ENCODE measurements at places on chromosomes 16 and 17.
A peak's percentile ranks its signal among the peaks of the same experiment; 100 is the strongest.

DNA sequence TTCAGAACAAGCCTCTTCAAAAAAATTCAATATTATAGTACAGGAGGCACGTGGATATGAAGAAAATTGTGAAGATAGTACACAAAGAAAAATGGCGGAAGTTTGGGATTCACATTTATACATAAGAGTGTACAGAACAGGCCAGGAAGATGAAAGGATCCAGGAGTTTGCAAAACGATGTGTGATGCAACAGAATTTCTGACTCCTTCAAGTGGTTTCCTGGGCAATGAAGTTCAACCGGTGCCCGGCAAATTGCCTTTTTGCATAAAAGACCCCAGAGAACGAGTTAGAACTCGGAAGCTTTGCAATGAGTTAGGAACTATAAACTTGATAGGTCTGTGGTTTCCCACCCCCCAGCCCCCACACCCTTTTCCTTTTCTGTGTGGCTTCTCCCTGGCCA, 189.1 kb downstream of the SALL1 start:
- DNase-seq = no peak

- no peak for DNase-seq
These were observed 37.0 kb downstream of the NPLOC4 start for GRCh38 chr17:81599719-81600486.

GRCh38 chr16:55508271-55508921, 476 bp upstream of the LPCAT2 start:
- DNase-seq = no peak

DNA sequence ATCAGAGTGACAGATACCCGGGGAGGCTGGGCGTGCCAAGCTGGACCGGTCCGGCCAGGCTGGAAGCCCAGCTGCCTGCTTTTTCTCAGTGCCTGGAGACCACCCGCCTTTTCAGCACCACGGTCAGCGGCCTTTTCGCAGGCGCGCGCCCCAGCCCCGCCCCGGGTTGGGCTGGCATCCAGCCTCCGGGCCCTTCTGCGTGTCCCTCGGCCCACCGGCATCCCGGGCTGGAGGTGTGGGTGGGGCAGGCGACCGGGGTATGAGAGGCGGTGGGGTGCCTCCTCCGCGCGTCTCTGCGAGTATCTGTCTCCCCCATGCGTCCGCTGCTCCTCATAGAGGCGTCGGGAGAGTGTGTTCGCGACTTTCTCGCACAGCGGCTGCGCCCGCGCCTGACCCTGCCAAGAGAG, 102.5 kb downstream of the MRM1 start:
- DNase-seq = peak; percentile 19

DNA sequence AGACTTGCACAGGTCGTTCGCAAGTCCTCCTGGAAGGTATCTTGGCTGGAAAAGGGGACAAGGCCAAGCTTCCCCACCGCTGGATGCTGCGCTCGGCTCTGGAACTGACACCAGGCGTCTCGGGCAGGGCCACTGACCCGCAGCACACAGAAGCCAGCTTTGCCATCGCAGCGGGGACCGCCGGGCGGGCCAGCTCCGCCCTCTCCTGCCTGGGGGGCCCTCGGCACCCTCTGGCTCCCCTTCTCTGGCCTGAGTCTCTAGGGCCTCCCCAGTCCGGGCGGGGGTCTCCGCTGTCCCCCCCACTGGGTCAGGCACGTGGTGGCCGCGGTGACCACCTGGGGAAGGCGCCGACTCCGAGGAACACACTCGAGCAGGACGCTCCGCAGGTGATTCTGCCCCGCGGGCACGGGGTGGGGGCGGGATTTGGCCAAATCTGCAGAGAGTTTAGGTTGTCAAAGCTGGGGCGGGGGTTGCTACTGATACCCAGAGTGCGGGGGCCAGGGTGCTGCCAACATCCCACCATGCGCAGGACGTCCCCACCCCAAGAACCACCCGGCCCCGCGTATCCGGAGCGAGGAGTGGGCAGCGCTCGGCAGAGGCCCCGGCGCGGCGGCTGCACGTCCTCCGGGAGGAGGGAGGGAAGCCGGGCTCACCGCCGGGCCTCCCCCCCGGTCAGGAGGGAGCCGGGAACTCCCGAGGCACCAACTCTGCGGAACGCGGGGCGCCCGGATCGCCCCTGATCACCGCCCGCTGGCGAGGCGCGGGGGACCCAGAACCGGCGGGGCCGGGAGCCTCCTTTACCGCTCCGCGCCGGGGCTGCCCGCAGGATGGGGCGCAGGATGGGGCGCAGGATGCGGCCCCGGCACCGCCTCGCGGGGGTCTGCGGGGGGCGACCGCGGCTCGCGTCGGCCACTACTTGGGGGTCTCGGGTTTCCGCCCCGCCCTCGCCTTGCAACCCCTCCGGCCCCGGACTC, 744 bp upstream of the METRNL start:
- DNase-seq = no peak

DNA sequence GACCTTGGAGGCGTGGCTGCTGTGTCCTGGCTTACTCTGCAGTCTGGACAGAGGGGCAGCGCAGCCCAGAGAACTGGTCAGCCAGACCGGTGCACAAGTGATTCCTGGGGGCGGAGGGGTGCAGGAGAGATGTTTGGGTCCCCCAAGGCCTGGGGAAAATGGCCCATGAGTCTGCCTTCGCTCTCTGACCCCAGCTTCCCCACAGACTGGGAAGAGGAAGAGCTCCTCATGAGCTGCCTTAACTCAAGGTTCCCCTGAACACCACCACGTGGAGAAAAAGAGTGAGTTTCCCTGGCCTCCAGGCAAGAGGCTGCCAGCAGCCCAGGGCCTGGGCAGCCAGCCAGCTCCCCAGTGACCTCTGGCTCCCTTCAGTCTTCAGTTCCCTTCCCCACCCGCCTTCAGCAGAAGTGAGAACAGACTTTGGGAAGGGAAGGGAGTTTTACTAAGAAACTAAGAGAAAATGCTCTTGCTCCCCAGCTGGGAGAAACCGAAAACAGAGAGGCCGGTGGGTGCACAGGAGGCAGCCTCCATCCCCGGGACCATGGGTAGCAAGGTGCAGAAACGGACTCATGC, 2.0 kb upstream of the C17orf99 start:
- DNase-seq = no peak

DNA sequence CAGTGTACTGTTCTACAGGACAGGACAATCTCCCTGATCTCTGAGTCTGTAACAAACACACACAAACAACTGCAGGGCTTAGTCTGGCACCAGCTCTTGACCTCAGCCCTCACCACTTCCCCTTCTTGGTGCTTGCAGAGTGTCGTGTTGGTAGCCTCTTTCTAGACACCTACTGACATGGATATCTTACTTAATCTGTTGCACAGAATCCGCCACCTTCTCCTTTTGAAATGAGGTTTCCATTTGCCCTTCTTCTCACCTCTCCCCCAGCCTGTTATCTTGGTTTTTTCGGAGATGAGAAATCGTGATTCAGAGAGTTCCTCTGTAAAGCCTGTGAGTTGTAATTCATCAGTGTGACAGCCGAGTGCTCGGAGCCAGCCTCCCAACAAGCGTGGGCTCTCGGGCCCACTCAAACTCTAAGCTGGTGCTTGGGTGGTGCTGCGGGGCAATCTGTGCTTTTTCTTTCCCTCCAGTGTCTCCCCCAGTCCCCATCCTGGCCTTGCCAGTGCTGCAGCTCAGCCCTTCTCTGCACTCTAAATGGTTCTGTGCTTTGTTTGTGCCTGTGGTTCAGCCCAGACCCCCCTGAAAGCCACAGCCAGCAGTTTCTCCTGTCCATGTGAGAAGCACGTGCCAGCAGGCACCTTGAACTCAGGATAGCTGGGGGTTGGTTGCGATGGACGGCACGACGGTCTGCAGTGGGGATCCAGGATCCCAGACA, 28.1 kb downstream of the KIAA0513 start:
- DNase-seq = peak; percentile 44

DNA sequence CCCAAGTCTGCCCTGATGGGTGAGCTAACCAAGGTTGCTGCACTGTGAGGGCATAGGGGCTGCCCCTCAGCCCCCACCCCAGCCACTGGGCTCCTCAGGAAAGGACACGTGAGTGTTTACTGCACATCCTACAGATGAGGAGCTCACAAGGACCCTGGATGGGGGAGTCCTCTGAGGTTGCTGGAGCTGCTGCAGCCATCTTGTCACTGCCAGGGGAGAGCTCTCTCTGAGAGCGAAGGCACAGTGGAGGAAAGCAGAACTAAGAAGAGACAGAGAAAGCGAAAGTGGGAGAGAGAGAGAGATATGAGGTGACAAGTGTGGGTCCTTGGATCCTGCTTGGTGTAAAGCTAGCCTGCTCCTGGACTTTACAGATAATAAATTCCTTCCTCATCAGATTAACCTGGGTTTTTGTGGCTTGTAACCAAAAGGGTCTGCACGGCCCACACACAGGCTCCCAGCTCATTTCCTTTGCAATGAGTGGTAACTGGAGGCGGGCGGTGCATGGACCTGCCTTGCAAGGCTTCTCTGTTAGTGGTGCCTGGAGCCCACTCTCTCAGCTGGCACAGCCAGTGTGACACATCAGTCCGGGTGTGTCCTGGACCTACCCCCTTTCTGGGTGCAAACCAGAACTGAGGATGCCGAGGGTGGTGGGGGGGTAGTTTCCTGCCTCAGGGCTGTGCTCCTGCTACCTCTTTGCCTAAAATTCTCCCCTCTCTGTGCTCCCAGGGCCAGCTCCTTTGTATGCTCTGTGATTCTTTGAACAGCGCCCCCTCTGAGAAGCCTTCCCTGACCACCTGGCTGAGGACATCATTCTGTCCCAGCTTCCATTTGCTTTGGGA, 14.2 kb downstream of the SNX20 start:
- DNase-seq = no peak

DNA sequence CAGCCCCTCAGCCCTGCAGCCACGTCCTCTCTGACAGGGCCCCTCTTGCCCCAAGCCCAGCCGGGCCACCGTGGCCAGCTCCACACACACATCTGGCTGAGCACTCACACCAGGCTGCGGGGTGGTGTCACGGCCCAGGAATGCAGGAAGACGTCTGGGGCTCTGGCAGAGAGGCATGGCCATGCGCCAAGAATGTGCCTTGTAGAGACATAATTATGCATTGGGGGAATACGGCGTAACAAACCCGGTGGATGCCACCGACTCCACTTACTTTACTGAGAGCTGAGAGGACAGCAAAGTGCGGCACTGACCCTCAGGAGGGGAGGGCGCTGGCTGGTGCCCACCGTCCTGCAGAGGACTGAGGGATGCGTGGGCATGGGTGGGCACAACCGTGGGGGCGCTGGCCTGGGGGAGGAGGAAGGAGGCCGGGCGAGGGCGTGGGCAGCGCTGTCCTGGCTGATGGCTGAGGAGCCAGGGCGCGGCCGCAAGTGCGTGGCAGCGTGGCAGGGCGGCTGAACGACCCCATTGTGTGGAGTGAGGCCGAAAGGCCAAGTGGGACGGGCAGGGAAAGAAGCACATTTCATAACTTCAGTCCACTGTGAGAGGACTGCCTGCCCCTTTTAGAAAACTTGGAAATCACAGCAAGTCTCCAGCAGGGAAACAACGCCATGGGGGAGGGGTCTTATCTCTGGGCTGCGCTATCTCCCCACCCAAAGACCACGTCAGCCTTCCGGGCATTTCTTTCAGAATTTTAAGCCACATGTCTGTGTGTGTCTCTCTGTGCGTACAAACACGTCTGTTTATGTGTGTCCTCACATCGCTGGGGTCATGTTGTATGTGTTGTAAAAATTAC, 30.6 kb downstream of the METRNL start:
- no peak for DNase-seq

DNA sequence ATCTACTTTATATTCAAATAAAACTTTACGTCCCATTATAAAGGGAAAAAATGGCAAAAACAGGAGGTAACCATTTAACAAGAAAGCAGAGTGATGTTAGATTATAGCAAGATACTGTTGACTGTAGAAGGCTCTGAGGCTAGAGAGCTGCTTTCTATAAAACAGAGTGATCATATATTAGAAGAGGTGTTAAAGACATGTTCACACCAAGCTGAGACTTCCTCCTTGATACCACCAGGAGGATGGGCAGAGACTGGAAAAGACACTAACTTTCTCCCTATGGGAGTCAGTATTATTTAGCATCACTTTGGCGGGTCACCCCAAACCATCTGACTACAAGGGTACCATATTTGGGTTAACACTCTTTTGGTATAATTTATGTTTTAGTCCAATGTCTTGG, 687 bp upstream of the CIITA start:
- DNase-seq = no peak

DNA sequence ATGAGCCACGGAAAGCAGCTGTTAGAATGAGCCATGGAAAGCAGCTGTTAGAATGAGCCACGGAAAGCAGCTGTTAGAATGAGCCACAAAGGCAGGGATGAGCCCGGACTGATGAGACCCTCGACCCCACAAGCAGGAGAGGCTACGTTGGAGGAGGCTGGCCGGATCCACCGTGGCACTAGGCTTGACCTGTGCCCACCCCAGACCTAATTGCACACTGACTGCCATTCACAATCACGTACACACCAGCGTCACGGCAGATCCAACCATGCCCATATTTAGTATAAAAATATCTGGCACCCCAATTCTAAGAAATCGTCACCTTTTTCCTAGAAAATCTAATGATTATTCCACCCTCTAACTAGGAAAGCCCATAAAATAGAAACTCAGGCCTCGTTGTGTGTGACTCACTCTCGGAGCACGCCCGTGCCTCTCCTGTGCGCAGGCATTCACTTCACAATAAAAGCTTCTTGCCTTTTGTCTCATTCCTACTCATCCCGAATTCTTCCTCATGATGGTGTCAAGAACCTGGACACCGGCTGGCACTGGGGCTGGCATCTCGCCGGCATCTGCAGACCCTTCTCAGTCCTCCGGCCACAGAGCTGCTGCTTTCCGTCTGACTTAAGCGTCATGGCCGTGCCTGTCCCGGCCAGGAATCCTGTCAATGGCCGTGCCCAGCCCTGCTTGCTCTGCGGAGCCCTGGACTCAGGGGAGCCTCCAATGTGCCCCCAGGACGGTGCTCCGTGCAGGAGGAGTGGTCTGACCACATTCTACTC, 5.5 kb upstream of the SECTM1 start:
- no peak for DNase-seq

- DNase-seq = no peak
These were observed 44.2 kb upstream of the RASD1 start for GRCh38 chr17:17540278-17540906.

DNA sequence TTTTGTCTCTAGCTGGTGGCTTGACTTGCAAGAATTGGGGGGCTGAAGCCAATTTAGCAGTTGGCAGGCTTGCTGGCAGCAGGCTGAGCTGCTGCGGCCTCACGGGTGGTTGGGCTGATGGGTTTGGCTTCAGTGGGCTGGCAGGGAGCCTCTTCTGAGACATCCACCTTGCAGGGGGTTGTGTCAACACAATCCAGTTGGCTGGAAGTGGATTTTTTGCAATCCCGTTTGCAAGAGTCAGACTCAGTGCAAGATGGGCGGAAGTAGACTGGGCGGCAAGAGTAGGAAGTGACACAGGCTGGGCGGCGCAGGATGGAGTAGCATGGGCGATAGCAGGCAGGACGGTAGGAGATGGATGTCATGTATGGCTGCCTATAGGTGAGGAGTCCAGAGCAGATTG, 1.5 kb downstream of the KRTAP16-1 start:
- DNase-seq = no peak

DNA sequence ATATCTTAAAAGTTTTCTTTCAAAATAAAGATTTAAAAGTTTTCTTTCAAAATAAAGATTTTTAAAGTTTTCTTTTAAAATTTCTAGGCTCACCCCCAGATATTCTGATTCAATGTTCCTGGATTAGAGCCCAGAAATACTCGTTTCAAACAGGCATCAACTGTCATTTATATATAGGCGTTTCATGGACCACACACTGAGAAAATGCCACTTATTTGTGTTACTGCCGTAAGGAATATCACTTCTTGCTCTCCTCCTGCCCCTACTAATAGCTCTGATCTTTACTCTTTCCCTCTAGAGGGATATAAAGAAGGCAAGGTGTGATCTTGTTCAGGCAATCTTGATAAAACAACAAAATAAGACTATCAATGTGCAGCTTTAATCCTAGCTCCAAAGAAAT, 1324.1 kb downstream of the CDH8 start:
- no peak for DNase-seq

Measured in stimulated activated CD4-positive, alpha-beta T cell treated with anti-CD3 and anti-CD28 coated beads, TNF-alpha, amount 100 ng/mL, for 48 hours (primary cell).